ENCODE measurements at places on chromosomes 5 and 9. TPM values are rescaled to one million over a fixed set of nuclear protein-coding genes. Genes with fewer than 3 reads are reported as not detected.

DNA sequence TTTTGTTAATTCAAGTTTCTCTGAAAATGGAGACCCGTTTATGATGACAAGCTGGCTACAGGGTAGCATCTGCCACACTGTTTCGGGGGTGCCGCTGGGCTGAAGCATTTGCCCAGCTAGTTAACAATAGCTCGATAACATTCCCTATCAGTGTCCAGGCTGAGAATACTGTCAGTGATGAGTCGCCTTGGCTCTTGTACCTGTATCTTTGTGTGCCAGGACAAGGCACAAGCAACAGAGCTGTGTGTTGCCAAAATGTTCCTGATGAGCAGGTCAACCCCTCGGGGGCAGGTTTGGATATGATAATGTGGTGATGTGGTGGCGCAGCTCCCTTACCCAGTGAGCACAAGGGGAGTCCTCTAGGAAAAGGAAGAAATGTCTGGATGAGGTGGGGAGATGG is 7.0 kb downstream of the TGFBI start:
- H3K4me3 ChIP-seq: no peak overlapping the region
- peak; percentile 15 for DNase-seq
- H3K36me3 ChIP-seq: no peaks in the 10 kb centered on the region
- no peak overlapping the region for H3K27ac ChIP-seq

- no peak overlapping the region for H3K27ac ChIP-seq
- H3K36me3 ChIP-seq: peaks cover under 1% of the 10 kb centered on the region
- peak; percentile 62 for DNase-seq
- no peaks in the 10 kb centered on the region for H3K27me3 ChIP-seq
- no peak overlapping the region for H3K4me3 ChIP-seq
- no peaks in the 10 kb centered on the region for H3K4me1 ChIP-seq
Measured at GRCh38 chr9:37424686-37425297, 2.3 kb downstream of the GRHPR start.

DNA sequence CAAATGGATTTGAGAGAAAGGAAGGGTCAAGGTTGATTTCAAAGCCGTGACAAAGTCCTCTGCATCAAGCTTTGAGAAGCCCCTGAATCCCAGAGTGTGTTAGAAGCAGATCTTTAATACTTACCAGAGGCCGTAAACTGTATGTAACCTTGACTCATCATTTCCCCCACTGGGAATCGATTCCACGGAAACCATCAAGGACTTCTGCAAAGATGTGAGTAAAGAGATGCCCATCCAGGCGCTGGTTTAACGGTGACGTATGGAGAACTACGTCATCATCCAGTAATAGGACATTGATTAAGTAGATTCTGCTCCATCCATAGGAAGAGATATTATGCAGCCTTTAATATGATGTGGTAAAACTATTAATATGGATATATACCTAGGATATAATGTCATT is 1.6 kb downstream of the RNF183 start:
- no peak overlapping the region for H3K4me3 ChIP-seq
- H3K4me1 ChIP-seq: no peaks in the 10 kb centered on the region
- no peaks in the 10 kb centered on the region for H3K27me3 ChIP-seq
- H3K27ac ChIP-seq: no peak overlapping the region
- no peaks in the 10 kb centered on the region for H3K36me3 ChIP-seq

DNA sequence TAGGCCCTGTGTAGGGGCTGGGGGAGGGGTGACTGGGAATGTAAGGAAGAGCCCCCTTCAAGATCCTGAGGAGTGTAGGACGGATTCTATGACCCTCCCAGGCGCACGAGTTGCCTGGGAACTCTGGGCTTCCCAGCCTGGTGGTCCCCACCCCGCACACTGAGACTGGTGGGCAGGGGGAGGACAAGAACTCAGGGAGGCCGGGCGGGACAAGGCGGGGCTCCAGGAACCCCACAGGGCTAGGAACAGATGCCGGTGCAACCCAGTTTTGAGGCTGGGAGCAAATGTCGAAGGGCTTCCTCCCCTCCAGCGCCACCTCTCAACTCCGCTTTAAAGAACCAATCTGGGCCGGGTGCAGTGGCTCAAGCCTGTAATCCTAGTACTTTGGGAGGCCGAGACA is 1.3 kb upstream of the VDAC1 start:
- no peaks in the 10 kb centered on the region for H3K4me1 ChIP-seq
- H3K27me3 ChIP-seq: no peaks in the 10 kb centered on the region
- no peaks in the 10 kb centered on the region for H3K36me3 ChIP-seq
- no peak overlapping the region for H3K4me3 ChIP-seq

DNA sequence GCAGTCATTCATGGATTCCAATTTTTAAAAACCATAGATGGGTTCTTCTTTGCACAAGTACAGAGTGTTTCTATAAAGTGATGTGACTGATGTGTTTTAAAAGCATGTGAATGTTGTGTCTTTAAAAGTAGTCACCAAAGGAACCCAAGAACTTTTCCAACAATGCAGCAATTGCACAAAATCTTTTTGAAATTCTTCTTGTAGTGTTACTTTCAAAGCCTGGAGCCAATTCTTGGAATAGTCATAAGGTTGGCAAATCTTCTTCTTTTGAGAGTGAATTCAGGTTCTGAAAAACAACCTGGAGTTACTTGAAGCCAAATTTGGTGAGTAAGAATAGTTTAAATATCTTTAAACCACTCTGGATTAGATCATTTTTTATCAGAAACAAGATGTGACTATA is 10.5 kb downstream of the GRAMD2B start:
- no peaks in the 10 kb centered on the region for H3K4me1 ChIP-seq
- H3K27ac ChIP-seq: no peak overlapping the region
- H3K27me3 ChIP-seq: no peaks in the 10 kb centered on the region
- DNase-seq: no peak
- peaks cover 3% of the 10 kb centered on the region for H3K36me3 ChIP-seq

GRCh38 chr9:3960661-3961144 is 339.2 kb downstream of the GLIS3 start:
- H3K4me3 ChIP-seq: no peak overlapping the region
- no peaks in the 10 kb centered on the region for H3K36me3 ChIP-seq
- no peak overlapping the region for H3K27ac ChIP-seq
- no peak for DNase-seq
- peaks cover 16% of the 10 kb centered on the region for H3K4me1 ChIP-seq

DNA sequence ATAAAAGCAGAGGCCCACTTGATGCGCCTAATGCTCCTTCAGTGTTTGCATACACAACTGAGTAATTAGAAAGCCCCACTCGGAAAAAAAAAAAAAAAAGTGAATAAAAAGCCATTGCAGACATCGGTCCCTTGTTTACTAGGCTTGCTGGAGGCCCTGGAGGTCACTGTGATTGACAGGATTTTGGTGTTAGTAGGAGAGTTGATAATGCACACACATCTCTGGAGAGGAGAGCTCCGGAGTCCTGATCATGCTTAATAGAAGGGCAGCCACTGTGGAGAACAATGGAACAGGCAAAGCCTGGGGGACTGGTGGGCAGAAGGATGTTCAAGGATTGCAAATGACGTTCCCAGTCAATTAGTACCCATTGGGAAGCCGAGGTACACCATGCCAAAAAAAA is 152.5 kb downstream of the EFNA5 start:
- no peak for DNase-seq
- H3K27me3 ChIP-seq: no peaks in the 10 kb centered on the region
- H3K4me1 ChIP-seq: no peaks in the 10 kb centered on the region
- no peak overlapping the region for H3K4me3 ChIP-seq

The GABRA1 gene
- total RNA-seq: not detected

The ANKRD20A1 gene
- total RNA-seq: 1.9 TPM

The ELL2 gene
- total RNA-seq: 207 TPM

The DNM1 gene
- 9.3 TPM for total RNA-seq

The SMARCA2 gene
- total RNA-seq: 265 TPM

The ADAMTS2 gene
- total RNA-seq: 49.8 TPM
